Frontal cortex (tissue), 4 donors: ENCODE measurements at places on chromosomes 7 and 10. TPM values are rescaled to one million over a fixed set of nuclear protein-coding genes. Genes with fewer than 3 reads are reported as not detected.

GRCh38 chr10:72682638-72683037 is 9.3 kb upstream of the MCU start:
- DNase-seq: no peak

DNA sequence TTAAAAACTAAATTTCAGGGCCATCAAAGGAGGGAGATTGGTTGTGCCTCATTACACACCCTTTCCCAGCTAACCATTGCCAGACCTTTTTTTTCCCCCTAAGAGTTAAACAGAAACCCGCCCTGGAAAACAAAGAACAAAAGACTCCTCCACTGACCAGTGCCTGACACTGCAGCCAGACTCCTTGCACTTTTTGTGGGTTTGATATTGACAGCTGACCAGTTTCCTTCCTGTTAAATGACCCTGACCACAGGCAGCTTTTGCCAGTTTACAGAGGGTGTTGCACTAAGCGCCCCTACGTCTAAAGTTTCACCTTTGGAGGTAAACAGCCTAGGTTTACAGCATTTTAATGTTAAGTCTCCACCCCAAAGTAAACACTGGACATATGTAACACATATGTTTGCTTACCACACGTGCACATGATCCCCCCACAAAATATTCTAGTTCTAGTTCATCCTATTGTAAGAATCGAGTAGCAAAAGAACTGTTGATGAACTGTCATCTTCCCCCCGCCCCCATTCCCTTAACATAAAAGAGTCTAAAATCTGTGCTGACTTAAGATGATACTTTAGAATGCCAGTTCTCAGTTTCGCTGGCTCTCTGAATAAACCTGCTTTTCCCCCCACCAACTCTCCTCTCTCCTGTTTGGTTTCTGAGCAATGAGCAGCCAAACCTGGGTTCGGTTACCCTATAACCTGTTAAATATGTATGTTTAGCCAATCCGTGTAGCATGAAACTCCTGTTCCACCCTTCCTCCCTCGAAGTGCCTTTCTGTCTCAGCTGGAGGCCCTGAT is 38.0 kb downstream of the FOXI2 start:
- DNase-seq: no peak

GRCh38 chr10:75936841-75937240 is 505.4 kb downstream of the LRMDA start:
- no peak for DNase-seq

DNA sequence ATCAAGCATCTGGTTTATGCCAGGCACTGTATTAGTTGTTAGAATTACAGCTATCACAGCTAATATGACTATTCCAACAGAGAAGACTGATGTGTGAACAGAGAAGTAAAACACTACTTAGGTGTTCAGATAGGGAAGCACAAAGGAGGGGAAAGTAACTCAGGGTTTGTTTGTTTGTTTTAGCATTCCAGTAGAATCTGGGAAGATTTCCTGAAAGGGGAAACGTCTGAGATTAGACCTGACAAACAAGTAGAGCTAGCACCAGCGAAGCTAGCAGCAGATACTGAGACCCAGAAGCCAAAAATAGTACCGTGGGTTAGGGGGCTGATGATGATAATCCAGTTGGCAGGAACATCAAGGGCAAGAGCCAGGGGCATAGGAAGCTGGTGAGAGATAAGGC is 28.8 kb upstream of the KLHL7 start:
- DNase-seq: no peak

DNA sequence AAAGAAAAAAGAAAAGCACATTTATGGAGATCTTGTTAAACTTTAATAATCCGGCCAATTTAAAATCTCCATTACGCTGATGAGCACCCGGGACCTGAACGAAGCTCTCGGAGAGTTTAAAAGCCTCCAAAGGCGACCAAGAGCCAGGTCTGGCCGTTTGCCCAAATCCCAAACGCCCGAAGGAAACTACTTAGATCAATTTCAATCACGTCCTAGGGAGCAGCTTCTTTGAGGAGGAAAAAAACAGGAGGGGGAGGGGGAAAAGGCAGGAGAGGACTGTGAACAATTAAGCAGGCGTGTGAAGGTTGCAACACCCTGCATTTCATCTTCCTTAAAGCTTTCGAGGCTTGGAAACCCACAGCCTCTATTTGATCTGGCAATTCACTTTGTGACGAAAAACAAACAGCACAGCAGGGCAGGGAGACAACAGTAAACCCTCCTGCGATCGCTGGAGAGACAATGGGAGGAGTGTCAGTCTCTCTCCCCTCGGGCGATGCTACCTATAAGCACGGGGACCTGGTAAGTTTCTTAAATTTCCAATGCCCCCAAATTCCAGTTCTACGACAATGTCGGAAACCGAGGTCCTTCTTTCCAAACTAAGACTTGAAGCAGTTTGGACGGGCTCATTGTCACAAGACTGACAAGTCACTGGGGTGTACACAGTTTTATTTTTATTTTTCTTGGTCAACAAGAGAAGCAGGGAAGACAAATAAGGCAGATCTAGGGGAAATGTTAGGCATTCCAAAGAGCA is 1.2 kb downstream of the KLF6 start:
- peak; percentile 42 for DNase-seq

GRCh38 chr10:88880282-88881076 is 434 bp downstream of the STAMBPL1 start:
- DNase-seq: peak; percentile 60

- DNase-seq: no peak
Measured at GRCh38 chr7:130329681-130330080, 14.9 kb upstream of the CPA5 start.

GRCh38 chr7:95517458-95517857 is 31.7 kb downstream of the ASB4 start:
- DNase-seq: no peak

DNA sequence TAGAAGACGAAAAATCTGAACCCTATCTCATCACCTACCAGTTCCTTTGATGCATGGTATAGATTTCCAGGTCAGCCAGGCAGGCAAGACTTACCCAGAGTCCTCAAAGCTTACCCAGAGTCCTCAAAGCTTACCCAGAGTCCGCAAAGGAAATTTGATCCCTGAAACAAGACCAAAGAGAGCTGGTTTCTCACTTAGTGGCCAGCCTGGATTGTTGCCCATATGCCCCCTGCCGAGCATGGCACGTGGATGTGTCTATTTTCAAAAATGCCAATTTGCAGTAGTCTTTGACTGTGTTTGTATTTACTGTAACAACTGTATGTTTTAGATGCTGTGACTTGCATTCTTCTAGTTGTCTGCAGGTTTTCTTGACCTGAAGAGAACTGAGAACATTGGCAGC is 120.2 kb upstream of the STARD3NL start:
- no peak for DNase-seq

GRCh38 chr7:112929421-112929820 is 139.2 kb upstream of the TMEM168 start:
- no peak for DNase-seq

- DNase-seq: no peak
Measured at GRCh38 chr7:159007996-159008389, 136.7 kb downstream of the VIPR2 start.

- DNase-seq: no peak
Measured at GRCh38 chr10:120477021-120477742, 20.2 kb downstream of the PLPP4 start.

- no peak for DNase-seq
Measured at GRCh38 chr10:126042354-126042753, 146.0 kb downstream of the FANK1 start.

DNA sequence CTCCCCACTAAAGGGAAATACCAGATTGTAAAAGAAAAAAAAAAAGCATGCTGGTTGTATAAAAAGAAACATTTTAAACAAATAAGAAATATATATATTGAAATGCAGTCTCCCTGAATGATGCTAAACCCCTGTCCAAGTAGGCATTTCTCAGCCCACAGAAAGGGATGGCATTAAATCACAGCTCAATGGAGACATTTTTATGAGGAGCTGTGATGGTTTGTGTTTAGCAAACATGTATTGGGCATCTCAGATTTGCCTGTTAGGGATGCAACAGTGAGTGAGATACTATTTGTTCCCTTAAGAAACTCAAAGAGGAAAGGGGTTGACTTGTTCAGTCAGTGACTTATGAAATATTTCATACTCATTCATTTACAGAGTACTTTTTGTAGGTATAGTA is 51.5 kb downstream of the KAT6B start:
- DNase-seq: no peak

DNA sequence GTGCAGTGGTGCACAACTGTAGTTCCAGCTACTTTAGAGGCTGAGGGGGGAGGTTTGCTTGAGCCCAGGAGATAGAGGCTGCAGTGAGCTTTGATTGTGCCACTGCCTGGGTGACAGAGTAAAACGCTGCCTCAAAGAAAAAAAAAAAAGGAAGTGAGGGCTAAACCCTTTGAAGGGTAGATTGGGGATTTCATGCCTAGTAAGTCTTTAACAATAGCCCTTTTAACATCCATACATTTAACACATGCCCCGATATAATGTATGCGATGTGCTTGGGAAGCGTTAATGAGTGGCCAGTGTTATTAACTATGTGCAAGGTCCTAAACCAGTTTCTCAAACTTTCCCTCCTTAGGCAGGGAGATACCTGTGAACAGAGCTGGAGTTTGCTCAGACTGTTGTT is 229.2 kb upstream of the HPS1 start:
- DNase-seq: no peak

DNA sequence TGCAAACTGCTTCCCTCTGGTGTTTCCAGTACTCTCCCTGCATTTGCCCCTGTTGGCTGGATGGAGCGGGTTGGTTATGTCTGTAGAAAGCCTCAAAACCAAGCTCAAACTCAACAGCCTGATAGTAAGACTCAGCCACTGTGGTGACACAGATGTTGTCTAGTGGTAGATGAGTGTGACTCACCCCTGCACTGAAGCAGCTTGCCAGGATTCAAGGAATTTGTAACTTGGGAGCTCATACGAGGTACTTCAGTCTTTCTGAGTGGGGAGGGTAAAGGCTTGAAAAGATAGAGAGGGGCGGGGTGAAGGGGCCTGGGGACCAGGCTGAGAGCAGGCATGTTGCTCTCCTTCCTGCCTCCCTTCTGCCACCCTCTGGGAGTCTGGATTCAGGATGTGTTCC is 22.9 kb upstream of the AQP1 start:
- DNase-seq: no peak

The TFAM gene
- total RNA-seq: 62.0 TPM

The NAT16 gene
- total RNA-seq: 0.82 TPM

The NPY4R gene
- not detected for total RNA-seq

The POP7 gene
- 52.6 TPM for total RNA-seq

The CYP3A5 gene
- total RNA-seq: 1.6 TPM
